ENCODE measurements at places on chromosomes 12 and 14.

GRCh38 chr14:72608391-72609204 lies 285.3 kb downstream of the DPF3 start:
- no peak for DNase-seq

- DNase-seq = no peak
Observed at GRCh38 chr12:89783359-89784060, 74.9 kb upstream of the ATP2B1 start.

DNA sequence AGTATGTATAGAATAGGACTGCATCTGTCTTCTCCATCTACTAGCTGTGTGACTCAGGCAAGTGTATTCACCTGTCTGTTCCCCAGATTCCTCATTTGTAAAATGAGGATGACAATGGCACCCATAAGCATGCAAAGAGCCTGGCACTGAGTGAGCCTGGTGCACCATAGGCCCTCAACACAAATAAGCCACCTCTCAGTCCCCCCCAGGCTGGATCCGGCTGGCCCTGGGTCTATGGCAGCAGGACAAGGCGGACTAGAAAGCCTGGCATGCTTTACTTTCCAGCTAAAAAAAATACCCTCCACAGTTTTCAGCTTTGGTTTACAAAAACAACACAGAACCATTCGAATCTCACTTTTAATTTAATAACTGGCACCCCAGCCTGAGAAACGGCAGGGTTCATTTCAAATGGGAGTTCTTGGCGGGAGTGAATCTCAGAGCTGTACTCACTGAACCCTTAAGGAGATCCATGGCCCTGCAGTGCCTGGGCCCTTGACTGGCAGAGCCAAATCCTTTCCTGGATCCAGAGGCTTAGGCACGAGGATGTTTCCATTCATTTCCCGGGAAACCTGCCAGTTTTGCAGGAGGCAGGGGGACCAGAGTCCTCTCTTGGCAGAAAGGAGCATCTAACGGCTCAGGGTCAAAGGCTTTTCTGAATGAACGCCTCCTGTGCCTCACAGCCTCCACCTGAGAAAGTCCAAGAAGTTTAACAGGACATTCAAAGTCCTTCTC lies 17.7 kb downstream of the SYNE3 start:
- no peak for DNase-seq

GRCh38 chr12:122965851-122966742 lies at the start of gene ABCB9:
ABCB9 (minus strand) TSS chr12:122966463; CDS start chr12:122960235, 6,228 bp downstream.
- DNase-seq = peak; percentile 95

DNA sequence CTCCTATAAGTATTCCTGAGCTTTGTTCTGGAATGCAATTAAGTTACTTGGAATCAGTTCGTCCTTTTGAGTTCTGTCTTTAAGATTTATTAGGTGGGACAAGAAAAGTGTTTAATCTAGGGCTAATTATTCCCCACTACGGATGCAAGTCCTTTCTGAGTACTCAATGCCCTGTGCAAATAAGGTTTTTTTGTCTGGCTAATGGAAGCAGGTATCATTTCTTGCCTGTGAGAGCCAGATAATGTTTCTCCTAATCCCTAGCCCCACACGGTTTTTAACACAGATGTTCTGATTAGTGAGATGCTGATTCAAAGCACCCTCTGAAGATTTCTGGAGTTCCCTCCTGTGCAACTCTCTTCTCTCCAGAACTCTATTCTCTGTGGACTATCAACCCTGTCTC lies 296.6 kb upstream of the PRICKLE1 start:
- no peak for DNase-seq

GRCh38 chr14:51575349-51576116 lies 76.2 kb upstream of the FRMD6 start:
- DNase-seq = no peak

DNA sequence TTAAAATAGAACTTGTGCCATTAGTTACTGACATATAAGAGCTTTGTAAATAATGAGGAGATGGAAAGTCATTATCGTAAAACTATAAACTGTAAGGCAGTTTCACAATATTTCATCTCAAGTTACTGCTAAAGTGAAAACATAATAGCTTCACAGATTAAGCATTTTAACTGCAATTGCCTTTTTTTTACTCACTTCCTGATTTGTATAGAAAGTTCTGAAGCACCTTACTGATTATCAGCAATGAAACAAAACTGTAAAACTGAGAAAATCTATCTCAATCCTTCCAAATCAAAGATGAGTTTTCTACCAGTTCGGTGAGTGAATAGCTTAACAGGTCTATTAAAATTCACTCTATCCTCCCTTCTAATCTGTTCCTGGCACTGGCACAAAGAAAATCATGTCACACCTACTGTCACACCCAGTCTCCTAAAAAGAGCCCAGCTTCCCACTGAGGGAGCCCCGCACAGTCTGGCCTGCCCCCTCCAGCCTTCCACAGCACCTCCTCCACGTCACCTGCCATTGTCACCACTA lies 161.4 kb upstream of the ABCD2 start:
- DNase-seq = no peak

- no peak for DNase-seq
Observed at GRCh38 chr14:89330236-89331002, 86.6 kb downstream of the FOXN3 start.

DNA sequence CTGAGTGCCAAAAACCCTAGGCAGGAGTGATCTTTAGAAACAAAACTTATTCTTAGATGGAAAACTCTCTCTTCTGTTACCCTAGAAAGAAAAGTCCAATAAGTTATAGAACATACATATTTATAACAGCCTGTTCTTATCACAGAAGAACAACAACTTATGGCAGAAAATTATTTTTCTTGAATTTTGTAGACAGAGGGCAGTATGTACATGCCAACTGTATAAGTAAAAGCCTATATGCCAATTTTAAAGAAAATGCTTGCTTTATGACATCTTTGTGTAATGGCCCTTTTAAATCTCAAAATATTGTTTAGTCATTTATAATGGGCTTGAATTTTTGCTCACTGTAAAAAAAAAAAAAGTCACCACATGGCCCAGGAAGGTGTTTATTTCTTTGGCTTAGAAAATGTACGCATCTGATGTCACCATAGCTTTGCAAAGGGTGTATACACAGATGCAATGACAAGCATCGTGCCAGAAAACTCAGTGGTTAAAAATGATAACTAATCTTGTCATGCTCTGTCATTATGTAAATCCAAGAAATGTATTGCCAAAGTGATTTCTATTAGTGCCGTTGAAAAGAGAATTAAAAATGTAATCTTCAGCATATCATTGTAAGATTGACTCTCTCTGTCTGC lies 38.3 kb upstream of the GRIP1 start:
- no peak for DNase-seq

DNA sequence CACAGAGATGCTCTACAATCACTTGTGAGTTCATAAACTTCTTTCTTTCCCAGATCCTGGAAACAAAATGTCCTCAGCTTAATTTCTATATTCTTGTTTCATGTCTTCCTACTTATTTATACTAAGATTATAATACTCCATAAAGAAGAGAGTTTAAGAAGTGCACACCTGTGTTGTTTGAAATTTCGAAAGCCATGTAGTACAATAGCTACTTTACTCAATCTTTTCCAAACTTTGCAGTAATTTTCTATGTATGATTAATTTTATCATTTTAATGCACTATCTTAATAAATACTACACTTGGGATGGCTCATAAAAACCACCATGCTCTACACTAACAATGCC lies 300 bp upstream of the TTC5 start:
- no peak for DNase-seq

DNA sequence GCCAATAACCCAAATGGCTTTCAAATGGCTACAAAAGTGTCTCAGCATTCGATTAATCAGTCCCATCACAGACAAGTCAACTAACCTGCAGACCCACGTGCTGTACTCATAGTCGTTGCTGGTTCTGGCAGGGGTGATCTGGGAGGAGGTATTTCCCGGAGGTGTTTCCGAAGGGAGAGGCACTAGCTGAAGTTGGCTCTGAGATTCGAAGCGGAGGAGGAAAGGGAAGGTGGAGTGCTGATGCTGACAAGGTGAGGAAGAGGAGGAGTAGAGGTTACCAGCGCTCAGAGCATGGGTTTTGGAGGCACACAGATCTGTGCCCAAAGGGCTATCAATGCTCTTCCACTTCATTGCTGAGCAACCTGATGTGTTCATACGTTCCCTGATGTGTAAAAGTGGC lies 20.5 kb upstream of the COL2A1 start:
- no peak for DNase-seq

DNA sequence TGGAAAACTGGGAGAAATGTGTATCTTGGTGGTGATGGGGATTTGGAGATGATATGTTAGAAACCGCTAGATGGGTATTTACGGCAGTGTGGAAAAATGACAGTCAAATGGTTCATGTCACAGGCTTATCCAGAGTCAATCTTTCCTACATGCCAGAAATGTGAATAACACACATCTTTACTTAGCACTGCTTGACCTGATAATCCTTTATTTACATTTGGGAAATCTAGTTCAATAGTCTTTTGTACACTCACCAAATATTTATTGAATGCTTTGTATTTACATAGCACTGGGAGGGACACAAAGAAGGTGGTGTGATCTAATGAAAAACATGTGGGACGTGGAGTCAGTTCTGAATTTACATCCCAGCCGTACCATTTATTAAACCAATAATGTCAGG lies 208.2 kb downstream of the DIO2 start:
- no peak for DNase-seq

DNA sequence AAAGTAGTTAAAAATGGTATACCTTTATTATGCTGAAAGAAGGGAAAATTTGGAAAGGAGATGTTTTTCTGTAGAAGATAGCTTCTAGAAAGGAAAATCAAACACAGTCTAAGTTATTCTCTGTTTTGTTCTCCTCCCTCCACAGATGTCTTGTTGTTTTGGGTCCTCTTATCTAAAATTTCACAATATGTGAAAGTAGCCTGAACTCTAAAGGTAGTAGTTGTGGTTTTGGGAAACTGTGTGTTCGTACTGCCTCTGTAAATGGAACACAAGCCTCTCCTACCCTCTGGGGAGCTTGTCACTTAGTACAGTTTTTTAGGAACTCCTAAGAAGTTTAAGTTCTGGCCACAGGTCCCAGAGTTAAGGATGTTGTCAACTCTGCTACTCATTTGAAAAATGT lies 112.6 kb downstream of the CRADD start:
- no peak for DNase-seq

- no peak for DNase-seq
Observed at GRCh38 chr12:121048442-121048841, 9.4 kb upstream of the OASL start.

DNA sequence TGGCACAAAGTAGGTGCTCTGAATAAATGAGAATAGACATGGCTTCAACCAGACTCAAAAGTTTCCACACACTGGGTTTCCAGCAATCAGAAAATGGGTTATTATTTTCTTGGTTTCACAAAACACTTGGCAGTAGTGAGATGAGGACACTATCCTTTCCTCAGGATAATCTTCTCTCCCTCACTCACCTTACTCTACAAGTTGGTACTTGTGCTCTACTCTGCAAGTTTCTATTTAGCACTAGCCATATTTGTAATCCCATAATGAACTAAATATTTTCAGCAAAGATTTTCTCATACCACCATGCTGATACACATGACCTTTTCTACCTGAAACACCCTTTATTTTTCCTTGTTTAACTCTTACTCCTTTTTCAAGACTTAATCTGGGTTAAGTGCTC lies 137.7 kb downstream of the FOXA1 start:
- no peak for DNase-seq

GRCh38 chr12:93847517-93848474 lies 170.6 kb downstream of the CRADD start:
- DNase-seq = no peak

- no peak for DNase-seq
Observed at GRCh38 chr12:53950437-53950773, 4.3 kb upstream of the HOXC12 start.

GRCh38 chr12:47024463-47024862 lies 55.0 kb upstream of the PCED1B start:
- no peak for DNase-seq

GRCh38 chr12:62434494-62435302 lies 31.9 kb upstream of the MON2 start:
- DNase-seq = no peak

DNA sequence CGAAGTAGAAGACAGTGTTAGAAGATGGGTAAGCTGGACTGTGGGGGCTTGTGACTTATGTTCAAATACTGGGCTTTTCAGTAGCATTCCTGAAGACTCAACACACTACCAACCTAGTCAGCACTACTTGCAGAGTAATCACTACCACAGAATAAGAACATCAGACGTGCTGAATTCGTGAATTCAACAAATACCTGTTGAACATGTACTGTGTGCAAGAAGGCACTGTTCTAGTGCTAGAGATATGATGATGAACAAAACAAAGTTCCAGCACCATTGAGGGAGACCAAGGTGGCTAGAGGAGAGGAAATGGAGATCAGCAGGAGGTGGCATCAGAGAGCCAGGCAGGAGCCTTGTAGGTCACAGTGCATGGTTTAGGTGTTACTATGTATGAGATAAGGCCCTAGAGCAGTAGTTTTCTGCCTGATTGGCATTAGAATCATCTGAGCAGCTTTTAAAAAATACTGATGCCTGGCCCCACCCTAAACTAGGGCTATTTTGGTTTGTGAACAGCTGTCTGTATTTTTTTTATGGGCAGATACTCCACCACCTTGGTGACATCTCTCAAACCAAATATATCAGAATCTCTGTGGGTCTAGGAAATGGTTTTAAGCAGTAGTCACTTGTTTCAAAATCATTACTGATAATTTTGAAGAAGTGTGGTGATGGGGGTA lies 26.8 kb downstream of the FERMT2 start:
- no peak for DNase-seq

DNA sequence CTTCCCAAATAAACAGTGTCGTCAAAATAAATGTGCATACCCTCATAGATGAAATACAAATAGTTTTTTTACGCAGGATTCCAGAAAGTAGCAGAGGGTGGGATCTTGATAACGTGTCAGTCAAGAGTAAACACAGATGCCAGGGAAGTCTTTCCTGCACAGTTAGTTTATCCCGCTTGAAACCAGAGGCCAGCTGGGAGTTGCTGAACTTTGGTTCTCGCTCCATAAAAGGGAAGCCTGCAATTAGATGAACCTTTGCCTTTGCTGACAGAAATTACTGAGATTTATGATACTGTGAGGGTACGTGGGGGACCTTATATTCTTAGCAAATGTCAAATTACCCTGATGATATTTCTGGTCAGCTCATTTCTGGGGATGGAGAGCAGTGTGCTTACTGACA lies 18.9 kb downstream of the FAR2 start:
- DNase-seq = no peak

DNA sequence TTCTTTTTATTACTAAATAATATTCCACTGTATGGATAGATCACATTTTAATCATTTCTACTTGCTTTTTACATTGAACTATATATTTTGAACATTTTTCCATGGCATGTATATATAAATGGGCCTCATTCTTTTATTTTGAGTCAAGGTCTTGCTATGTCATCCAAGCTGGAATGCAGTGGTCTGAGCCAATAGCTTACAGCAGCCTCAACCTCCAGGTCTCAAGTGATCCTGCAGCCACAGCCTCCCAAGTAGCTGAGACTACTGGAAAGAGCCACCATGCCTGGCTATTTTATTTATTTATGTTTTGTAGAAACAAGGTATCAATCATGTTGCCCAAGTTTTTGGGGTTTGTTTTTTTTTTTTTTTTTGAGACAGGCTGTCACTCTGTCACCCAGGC lies 7.6 kb downstream of the FCF1 start:
- no peak for DNase-seq

DNA sequence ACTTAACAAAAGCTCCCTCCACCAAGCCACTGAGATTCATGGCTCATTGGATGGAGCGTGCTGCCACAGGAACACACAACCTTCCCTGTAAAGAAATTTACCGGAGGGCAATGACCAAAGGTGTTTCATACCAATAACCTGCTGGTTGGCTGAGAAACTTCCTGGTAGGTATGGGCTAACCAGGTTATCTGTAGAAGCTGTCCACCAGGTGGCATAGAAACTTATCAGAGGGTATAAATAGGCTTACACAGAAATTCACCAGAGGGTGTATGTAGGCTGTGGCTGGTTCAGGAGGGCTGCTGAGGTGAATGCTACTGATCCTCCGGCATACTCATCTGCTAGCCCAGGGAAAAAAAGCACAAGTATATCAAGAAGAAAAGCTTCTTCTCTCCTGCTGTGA lies 27.1 kb upstream of the MTERF2 start:
- no peak for DNase-seq

All from chondrocyte (in vitro differentiated cells).